ENCODE measurements at places on chromosomes 2 and 18.

- DNase-seq: no peak
These were observed 85.0 kb downstream of the WDSUB1 start for GRCh38 chr2:159201360-159202063.

GRCh38 chr2:73952499-73953446, 26.1 kb downstream of the DGUOK start:
- DNase-seq: no peak

GRCh38 chr2:129443235-129443864, 536.1 kb upstream of the RAB6C start:
- DNase-seq: no peak

DNA sequence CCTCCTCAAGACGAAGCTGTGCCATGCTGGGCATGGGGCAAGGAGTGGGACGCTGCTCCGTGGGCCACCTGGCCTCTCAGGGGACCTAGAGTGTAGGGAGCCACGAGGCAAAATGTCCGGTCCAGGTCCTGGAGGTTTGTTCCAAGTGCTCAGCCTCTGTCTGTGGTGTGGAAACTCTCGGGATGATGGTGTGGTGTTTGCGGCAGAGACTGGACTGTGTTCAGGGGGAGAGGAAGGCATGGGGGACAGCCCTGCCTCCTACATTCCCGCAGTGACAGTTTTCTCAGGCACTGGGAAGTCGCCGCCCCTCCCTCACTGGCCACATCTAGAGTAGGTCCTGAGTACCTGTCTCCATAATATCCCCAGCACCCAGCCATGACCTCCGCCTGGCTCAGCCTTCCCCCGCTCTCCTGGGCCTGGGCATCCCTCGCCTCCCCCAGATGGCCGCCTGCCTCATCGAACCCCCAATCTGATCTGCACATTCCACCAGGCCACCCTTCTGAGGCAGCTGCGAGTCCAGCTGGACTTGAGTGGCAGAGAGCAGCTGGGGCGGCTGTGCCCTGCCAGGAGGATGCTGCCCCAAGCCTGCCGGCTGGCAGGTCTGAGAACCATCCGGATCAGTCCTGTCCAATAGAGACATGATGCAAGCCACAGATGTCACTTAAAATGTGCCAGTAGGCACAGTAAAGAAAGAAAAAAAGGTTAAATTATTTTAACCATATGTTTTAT, 6.2 kb downstream of the KCNIP3 start:
- no peak for DNase-seq

GRCh38 chr2:205708231-205708631, 25.9 kb downstream of the NRP2 start:
- peak; percentile 63 for DNase-seq

DNA sequence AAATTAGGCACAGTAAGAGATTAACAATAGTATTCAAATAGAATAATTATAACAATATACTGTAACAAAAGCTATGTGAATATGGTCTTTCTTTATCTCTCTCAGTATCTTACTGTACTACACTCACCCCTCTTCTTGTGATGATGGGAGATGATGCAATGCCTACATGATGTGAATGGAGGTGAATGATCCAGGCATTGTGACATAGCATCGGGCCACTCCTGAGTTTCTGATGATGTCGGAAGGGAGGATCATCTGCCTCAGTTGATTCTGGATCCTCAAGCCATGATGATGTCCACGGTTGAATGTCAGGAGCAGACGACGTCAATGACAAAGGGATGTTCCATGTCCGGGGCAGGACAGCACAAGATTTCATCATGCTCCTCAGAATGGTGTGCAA, 268.3 kb upstream of the MGAT5 start:
- DNase-seq: no peak

DNA sequence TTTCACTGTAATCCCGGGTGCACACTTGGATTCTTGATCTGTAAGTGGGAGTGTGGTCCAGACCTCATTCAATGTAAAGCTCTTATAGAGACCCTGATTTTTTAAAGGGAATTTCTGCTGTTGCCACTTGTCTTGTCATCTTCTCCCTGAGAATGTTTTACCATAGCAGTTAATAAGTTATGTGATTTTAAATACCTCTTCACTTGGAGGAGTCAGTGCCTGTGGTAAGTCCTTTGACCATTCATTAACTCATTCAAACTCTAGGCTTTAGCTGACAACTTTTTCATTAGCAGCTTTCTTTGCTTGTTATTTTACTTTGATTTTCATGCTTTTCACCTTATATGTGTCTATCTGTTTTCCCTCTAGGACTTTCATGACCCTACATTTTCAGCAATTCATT, 51.3 kb downstream of the FMNL2 start:
- no peak for DNase-seq

DNA sequence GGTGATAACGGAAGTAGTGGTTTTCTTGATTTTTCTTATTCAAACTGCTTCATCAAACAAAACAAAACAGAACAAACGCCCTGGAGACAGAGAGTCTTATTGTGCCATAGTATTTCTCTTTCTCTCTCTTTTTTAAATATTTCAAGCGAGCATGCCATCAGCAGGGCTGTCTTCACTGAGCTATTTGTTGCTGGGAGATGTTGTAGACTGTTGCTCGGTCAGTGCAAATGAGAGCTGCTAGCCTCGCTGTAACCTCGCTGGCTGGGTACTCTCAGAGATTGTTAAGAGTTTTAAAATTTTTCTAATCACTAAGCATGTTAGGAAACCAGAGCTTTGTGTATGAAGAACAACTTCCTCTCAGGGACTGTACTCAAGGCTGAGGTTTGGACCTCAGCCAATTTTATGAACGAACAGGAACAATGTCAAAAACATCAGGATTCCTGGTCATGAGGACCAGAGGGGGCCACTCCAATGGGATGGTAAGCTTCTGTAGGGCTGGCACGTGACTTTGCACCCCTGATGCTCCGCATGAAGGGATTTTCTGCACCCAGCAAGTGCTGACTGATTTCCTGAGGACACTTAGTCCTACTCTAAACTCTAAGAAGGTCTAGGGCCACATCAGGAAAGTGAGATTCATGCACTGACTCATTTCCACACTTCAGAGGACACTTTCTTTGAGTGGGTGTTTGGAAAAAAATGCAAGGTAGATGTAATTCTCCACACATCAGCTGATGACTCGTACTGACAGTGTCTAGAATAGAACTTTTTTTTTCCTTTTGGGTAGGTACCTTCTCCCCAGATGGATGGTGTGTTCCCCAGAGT, 59.8 kb upstream of the IL1R1 start:
- peak; percentile 81 for DNase-seq

DNA sequence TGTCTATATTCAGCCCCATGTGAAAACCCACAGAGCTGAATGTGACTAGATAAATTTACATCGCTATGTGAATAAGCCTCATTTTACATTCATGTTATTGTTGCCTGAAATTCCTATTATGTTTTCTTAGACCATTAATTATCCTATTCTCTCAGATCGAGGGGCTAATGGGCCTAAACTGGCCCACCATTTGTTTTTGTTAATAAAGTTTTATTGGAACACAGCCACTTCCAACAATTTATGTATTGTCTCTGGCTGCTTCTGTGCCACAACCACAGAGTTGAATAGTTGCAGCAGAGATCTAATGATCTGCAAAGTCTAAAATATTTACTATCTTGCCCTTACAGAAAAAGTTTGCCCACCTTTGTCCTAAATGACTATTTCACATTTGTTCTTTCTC, 61.0 kb downstream of the KLHL14 start:
- no peak for DNase-seq

GRCh38 chr2:75959724-75960471, 249.2 kb upstream of the GCFC2 start:
- DNase-seq: no peak

DNA sequence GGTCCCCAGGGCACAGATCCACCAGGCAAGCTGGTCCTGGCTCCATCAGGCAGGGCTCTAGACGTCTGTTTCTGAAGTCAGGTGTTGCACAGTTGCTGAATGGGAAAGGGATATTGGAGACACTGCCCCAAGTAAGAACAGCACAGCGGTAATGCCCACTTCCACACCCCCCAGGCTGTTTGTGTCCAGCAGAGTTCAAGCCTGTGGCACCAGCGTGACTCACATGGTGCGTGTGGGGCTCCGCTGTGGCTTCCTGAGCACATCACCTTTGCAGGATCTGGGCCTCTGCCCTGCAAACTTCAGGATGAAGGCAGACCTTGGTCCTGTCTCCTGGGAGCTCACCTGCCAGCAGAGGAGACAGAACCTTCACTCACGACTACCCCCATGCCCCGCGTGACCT, 203.3 kb downstream of the TFCP2L1 start:
- no peak for DNase-seq

- no peak for DNase-seq
These were observed 39.1 kb downstream of the EHBP1 start for GRCh38 chr2:62744603-62745002.

DNA sequence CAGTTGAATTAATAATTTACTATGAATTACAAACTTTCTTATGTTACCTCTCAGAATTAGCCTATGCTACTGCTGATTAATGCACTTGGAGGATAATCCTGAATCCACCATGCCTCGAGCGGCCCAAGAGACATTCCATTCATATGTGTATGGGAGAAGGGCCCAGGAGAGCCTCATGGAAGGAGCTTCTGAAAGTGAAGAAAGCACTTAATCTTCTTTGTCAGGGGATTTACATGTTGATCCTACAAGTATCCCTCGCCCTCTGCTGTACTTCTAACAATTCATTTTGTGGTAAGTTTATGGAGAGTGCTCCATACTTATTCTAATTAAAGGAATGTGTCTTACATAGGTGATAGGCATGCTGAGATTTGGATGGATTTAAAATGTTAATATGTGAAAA, 1189.1 kb upstream of the NXPH2 start:
- DNase-seq: no peak

DNA sequence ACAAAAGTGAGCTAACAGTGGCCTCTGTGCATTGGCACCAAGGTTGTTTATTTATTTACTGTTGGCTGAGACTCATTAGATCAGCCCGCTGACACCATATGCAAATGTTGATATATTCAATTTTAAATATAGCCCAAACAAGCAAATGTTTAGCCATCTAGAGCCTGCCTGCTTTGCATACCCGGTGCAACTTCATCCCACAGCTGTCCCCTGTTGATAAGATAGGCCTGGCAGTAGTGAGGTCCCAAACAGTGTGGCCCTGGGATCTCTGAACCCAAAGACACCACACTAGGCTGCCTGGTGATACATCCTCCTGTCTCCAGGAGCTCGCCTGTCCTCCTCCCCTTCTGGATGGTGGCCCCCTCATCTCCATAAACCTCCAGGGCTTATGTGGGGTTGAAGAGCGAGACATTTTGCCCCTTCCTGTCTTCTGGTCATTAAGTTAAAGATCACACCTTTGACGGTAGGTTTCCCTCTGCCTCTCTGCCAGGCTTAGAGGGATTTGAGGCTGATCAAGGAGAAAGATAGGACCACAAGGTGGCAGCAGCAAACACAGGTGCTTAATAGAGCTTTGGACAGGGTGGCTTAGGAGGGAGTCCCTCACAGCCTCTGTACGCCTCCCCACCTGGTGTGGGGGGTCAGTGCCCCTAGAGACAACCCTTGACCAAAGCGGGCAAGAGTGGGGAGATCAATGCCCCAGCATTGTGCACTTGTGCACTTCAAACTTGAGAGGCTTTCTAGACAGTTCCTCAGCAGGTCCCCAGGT, 23.7 kb upstream of the MYO5B start:
- DNase-seq: peak; percentile 3

- no peak for DNase-seq
These were observed 9.9 kb upstream of the EPHA4 start for GRCh38 chr2:221581986-221582385.

DNA sequence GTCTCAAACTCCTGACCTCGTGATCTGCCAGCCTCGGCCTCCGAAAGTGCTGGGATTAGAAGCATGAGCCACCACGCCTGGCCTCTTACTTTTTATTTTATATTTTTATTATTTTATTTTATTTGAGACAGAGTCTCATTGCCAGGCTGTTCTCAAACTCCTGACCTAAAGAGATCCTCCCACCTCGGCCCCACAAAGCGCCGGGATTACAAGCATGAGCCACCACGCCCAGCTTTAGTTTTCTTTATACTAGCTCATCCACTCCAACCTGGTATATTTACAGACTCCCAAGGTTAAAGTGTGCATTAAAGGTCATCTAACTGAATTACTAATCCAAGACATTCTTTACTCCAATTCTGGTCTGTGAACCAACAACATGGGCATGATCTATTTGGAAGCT, 26.8 kb downstream of the ATAD2B start:
- DNase-seq: no peak

DNA sequence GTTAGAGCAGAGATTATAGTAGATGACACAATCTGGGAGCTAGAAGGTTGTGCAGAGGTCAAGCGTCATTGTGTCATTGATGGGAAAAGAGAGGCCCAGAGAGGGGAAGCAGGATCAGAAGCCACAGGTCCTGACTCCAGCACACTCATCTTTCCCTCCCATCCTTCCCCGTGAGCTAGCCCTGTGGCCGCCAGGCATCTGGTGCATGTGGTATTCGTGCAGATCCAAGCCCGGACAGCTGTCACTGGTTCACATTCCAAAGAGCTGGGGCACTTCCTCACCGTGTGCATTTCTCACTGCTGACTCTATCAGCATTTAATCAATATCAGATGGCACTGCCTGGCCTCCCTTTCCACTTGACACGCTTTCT, 94.1 kb upstream of the THOC1 start:
- DNase-seq: peak; percentile 70

DNA sequence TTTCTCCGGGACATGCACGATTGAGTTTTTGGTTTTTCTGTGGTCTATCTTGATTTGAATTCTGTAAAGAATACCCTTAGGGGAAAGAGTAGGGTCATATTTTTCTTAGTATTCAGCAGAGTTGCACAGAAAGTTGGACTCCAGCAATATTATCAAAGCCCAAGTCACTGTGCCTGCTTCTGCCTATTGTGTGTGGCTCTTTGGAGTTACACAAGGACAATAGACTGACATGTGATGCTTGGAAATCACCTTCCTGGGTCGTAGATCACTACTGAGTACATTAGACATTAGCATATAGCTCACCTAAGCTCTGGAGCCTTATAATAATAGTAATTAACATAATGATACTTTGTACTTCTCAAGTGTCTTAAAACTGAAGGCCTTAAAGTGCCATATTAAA, 238.8 kb upstream of the FOSL2 start:
- DNase-seq: no peak

DNA sequence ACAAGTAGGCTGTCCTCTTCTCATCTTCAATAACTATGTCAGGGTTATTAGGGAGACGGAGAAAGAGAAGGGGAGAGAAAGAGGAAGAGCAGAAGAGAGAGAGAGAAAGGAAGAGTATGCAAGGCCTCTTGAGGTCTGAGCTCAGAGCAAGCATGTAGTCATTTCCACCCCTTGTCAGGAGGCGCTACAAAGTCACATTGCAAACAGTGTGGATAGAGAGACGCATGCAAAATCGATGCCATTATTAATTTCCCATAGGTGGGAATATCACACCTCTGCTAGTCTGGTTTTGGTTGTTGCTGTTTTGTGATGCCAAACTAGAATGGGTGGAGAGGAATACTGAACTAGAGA, 24.2 kb upstream of the SERPINE2 start:
- no peak for DNase-seq

GRCh38 chr2:206392118-206392517, 51.2 kb upstream of the ADAM23 start:
- no peak for DNase-seq

DNA sequence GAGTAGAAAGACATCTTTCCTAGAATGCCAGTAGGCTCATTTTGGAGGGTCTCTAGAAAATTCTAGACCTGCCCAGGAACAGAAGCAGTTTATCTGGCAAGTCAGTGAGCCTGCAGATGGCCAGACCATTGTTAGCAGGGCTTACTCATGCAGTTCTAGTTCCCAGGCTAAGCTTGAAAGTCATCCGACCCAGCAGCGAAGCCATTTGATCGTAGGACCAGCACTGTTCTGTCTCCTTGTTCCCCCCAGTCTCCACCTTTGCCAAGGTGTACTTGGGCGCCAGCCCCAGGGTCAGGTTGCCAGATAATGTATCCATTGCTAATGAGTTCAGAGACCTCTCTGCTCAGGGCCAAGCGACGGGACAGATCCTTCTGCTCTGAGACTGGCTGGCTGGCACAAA, 70.1 kb downstream of the EPAS1 start:
- DNase-seq: no peak
